M059J (cell line): ENCODE measurements at places on chromosomes 13 and 19. TPM values are rescaled to one million over a fixed set of nuclear protein-coding genes. Genes with fewer than 3 reads are reported as not detected.

RHPN2 gene
- total RNA-seq = 22.5 and 25.6 TPM in 2 replicates

IRF2BP1 gene
- total RNA-seq = 10.7 and 29.4 TPM in 2 replicates

USP12 gene
- total RNA-seq = 17.9 and 30.1 TPM in 2 replicates

CRLF1 gene
- 0.49 and 0.57 TPM in 2 replicates for total RNA-seq

ZNF540 gene
- 1.8 TPM in 1 of 2 replicates, not detected in the other for total RNA-seq

SLITRK6 gene
- total RNA-seq = 0.44 and 3.2 TPM in 2 replicates

ZNF888 gene
- 7.8 and 8.1 TPM in 2 replicates for total RNA-seq

CAPN12 gene
- total RNA-seq = 1.0 TPM in 2 replicates

ZNF443 gene
- total RNA-seq = 2.2 and 5.7 TPM in 2 replicates

GNG7 gene
- 0.12 TPM in 1 of 2 replicates, not detected in the other for total RNA-seq

IFNL3 gene
- not detected in 2 replicates for total RNA-seq

PSPN gene
- total RNA-seq = 1.2 and 1.3 TPM in 2 replicates

SYT3 gene
- not detected in 2 replicates for total RNA-seq

EFNA2 gene
- total RNA-seq = not detected in 2 replicates

OR10H1 gene
- total RNA-seq = not detected in 2 replicates

TNFRSF19 gene
- 54.8 and 55.5 TPM in 2 replicates for total RNA-seq

CXCL17 gene
- total RNA-seq = not detected in 2 replicates

UBE2L5 gene
- not detected in 2 replicates for total RNA-seq

CYP4F2 gene
- 1.6 and 1.8 TPM in 2 replicates for total RNA-seq

ERICH6B gene
- total RNA-seq = not detected in 2 replicates

CYP2A6 gene
- not detected in 2 replicates for total RNA-seq

NCCRP1 gene
- not detected in 2 replicates for total RNA-seq

RELB gene
- 3.3 and 4.9 TPM in 2 replicates for total RNA-seq

TBXA2R gene
- 0.59 TPM in 1 of 2 replicates, not detected in the other for total RNA-seq

KLK10 gene
- not detected in 2 replicates for total RNA-seq

POSTN gene
- 17.5 and 25.1 TPM in 2 replicates for total RNA-seq

SPATA13 gene
- 4.1 and 7.1 TPM in 2 replicates for total RNA-seq

FBXO17 gene
- 10.8 and 15.3 TPM in 2 replicates for total RNA-seq

OR1I1 gene
- not detected in 2 replicates for total RNA-seq

ZNF442 gene
- 2.8 and 3.8 TPM in 2 replicates for total RNA-seq

HRC gene
- total RNA-seq = not detected in 2 replicates

KLK2 gene
- total RNA-seq = not detected in 2 replicates

TICAM1 gene
- 2.6 and 5.2 TPM in 2 replicates for total RNA-seq
